ENCODE measurements at places on chromosomes 7 and 10.

- no peak for DNase-seq
These were observed 189.2 kb upstream of the PODXL start for GRCh38 chr7:131745390-131746248.

GRCh38 chr10:69574571-69574978 is 1.4 kb upstream of the NEUROG3 start:
- DNase-seq: no peak

DNA sequence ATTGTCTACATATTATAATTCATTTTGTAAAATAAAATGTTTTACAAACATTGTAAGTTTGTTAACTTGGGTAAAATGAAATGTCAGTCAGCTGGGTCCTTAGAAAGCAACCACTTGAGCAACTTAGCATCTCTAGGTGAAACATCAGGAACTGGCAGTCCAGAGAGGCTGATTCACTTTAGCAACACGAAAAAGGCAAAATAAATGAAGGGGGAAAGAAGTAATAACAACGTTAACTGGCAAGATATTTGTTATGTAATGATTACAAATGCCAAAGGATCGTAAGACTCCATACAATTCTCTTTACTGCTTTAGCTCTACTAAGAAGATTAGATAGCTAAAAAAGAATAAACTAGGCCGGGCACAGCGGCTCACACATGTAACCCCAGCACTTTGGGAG is 5.0 kb downstream of the PDZD8 start:
- DNase-seq: no peak

GRCh38 chr7:129376076-129376777 is 58.0 kb upstream of the STRIP2 start:
- peak; percentile 40 for DNase-seq

GRCh38 chr10:48670978-48671913 is 13.4 kb upstream of the WDFY4 start:
- no peak for DNase-seq

DNA sequence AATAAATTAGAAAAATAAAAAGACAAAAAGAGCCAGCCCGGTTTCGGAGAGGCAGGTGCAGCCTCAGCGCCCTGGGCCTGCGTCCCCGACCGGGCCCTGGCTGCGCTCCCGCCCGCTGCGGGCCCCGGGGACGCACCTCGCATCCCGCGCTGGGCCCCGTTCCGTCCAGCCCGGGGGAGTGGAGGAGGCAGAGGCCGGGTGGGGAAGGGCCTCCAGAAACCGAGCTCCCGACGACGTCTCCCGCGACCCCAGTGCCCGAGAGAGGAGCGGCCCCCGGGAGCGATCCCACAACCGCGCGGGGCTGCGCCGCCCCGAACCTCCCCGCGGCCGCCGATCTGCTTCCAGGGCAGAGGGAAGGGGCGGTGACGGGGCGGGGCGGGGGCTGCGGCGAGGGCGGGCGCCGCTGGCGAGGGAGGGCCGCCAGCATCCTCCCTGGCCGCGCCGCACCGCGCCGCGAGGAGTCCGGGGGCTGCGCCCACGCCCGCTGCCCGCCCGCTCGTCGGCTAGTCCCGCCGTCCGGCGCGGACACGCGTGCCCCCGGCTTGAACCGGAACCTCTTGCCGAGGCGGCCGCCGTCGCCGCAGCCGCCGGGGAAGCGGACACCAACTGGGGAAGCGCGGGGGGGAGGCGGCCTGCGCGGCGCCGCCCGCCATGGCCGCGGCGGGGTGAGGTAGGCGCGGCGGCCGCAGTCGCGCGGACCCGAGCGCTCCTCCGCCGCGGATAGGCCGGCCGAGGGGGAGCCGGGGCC is at the start of gene CCNY:
CCNY (plus strand) TSS at position 426 of the 748 bp plus-strand sequence. CDS start 545 bp downstream, outside the sequence.
- DNase-seq: peak; percentile 75

DNA sequence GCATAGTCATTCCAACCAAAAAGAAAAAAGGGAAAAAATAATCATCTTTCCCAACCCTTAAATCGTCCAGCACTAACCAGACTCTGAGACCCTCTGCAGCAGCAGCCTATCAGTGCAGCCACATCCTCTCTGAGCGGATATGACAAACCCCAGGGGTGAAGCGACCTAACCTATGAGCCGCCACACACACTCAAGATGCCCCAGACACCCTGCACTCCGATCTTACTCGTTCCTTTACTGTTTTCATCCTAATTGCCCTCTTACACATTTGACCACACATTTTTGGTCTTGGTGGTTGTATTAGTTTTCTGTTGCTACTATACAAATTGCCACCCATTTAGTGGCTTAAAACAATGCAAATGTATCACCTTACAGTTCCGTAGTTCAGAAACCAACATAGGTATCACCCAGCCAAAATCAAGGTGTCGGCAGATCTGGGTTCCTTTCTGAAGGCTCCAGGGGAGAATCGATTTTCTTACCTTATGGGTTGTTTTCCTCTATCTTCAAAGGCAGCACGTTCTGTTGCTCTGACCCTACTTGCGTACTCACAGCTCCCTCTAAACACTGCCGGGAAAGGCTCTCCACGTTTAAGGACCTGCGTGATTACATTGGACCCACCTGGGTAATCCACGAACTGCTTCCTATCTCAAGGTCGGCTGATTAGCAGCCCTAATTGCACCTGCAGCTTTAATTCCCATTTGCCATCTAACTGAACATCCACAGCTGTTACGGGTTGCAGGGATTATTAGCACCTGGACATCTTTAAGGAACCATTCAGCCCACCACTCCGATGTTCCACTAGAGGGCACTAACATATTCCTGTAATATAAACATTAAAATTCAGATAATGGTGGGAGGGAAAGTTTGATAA is 37.3 kb upstream of the PRSS1 start:
- no peak for DNase-seq

DNA sequence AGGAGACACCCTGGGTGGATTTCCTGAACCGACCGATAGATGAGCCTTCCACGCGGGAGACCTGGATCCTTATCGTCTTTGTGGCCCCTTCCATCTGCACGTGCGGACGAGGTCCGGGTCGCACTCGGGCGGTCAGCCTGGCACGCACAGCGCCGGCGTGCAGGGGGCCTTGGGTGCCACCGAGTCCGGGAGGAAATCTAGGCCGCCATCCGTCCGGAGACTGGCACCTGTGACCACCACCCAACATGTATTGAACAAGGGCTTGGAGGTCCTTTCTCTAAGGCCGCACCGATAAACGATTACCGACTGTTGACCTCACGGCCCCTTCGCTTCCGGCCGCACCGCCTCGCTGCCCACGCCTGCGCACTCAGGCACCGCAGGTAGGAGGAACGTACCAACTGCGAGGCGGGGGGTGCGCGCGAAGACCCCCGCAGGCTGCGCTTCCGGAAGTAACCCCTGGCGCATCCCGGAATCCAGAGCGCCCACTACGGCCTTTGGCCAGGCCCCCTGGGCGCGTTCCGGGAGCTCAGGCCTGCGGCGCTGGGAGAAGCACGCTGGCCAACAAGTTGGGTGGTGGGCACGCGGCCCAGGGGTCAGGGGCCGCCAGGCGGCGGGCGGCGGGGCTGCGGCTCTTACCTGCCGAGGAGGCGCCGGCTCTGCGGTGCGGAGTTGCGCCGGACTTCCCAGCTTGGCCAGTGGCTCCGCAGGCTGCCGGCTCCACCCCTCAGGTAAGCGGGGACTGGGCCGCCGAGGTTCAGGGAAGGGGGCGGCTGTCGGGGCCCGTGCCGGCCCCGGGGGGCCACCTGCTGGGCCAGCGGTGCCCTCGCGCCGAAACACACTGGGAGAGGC is at the start of the genes ACTR3C and LRRC61:
ACTR3C (minus strand) TSS at position 713 of the 849 bp plus-strand sequence. CDS start 28,249 bp downstream, outside the sequence.
LRRC61 (plus strand) TSS at position 523 of the 849 bp plus-strand sequence. CDS start 13,507 bp downstream, outside the sequence.
- DNase-seq: peak; percentile 77

GRCh38 chr7:133071506-133071905 is 10.4 kb downstream of the CHCHD3 start:
- DNase-seq: no peak

- no peak for DNase-seq
These were observed 205.4 kb downstream of the FANK1 start for GRCh38 chr10:126101736-126102135.

DNA sequence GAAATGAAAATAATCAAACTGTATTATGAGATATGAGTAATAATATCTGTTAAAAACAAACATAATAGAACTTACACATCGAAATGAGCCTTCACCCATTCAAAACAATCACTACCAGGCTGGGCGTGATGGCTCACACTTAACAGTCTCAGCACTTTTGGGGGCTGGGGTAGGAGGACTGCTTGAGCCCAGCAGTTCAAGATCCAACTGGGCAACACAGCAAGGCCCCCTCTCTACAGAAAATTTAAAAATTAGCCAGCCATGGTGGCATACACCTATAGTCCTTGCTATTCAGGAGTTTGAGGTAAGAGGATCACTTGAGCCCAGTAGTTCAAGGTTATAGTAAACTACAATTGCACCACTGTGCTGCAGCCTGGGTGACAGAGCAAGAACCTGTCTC is 75.8 kb downstream of the NT5C2 start:
- DNase-seq: no peak

- no peak for DNase-seq
These were observed 995.3 kb upstream of the PHF14 start for GRCh38 chr7:9978106-9979064.

GRCh38 chr10:49168831-49169500 is 19.2 kb downstream of the TMEM273 start:
- no peak for DNase-seq

DNA sequence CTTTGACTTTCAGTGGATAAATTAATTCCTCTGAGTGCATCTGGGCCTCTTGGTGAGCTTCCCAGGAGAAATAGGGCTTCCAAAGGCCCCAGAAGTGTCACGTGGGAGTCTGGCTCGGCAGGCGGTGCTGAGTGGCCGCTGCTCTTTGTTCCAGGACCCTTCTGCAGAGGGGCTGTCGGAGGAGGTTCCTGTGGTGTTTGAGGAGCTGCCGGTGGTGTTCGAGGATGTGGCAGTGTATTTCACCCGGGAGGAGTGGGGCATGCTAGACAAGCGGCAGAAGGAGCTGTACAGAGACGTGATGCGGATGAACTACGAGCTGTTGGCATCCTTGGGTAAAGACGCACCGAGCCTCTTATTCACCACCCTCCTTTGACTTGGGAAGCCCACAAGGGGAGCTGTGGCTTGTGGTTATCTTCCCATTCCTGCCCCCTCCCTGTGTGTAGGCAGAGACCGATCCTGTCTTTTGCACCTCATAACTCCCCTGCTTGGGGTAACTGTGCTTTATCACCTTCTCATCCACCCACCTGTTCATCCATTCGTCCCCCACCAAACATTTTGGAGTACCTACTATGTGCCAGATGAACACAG is 11.9 kb downstream of the ZNF862 start:
- DNase-seq: no peak

- no peak for DNase-seq
These were observed 22.3 kb upstream of the CAMK1D start for GRCh38 chr10:12327074-12327473.

- DNase-seq: no peak
These were observed 77.1 kb downstream of the GSAP start for GRCh38 chr7:77338883-77339629.

DNA sequence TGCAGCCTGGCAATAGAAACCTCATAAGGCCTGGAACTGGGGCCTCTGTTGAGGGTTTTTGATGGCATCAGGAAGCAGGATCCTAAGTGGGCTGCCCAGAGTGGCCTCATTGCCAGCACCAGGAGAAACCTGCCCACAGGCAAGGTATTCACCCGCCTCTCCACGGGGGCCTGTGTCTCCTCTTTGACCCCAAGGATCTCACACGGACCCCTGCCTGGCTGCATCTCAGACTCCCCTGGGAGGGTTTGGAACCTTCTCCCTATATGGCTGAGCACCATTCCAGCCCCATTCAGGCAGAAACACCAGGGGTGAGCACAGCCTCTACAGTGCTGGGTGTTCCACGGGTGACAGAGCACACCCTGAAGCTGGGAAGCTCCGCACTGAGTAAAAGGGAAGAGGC is 14.6 kb upstream of the C10orf71 start:
- DNase-seq: no peak

DNA sequence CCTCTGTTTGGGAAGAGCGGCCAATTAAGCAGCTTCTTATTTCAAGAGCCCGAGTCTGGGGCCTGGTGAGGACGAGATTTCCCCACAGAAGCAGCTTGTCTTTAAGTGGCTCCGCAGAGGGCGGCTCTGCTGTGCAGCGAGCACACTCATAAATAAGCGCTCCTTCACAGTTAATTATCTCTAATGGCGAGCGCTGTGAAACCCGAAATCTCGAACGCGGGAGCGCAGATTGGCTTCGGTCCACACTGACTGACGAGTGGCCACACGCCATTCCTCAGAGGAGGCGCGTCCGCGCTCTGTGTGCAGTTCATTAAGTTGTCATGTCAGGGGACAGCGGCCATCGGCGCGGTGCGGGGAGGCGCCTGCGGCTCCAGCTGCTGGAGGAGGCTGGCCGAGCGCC is 560.9 kb downstream of the DNAJB6 start:
- DNase-seq: no peak

DNA sequence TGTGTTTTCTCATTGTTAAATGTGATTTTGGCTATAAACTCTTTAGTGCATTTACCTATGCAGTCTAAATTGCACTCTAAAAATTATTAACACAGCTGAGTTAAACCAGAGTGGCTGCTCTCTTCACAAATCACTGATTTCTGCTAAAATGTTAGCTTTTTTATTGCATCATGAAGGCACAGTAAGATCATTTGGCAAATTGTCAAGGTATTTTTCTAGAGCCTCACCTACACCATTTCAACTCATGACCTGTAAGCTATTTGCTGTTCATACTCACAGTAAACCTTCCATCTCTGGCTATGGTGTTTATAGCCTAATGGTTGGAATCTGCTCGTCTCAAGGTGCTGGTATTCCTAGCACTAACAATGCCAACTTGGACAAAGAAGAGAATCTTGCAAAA is 25.7 kb downstream of the NDUFB2 start:
- DNase-seq: no peak

GRCh38 chr7:76314042-76314721 is 11.7 kb downstream of the HSPB1 start:
- peak; percentile 99 for DNase-seq

GRCh38 chr7:2608921-2609411 is 22.8 kb upstream of the TTYH3 start:
- DNase-seq: no peak

DNA sequence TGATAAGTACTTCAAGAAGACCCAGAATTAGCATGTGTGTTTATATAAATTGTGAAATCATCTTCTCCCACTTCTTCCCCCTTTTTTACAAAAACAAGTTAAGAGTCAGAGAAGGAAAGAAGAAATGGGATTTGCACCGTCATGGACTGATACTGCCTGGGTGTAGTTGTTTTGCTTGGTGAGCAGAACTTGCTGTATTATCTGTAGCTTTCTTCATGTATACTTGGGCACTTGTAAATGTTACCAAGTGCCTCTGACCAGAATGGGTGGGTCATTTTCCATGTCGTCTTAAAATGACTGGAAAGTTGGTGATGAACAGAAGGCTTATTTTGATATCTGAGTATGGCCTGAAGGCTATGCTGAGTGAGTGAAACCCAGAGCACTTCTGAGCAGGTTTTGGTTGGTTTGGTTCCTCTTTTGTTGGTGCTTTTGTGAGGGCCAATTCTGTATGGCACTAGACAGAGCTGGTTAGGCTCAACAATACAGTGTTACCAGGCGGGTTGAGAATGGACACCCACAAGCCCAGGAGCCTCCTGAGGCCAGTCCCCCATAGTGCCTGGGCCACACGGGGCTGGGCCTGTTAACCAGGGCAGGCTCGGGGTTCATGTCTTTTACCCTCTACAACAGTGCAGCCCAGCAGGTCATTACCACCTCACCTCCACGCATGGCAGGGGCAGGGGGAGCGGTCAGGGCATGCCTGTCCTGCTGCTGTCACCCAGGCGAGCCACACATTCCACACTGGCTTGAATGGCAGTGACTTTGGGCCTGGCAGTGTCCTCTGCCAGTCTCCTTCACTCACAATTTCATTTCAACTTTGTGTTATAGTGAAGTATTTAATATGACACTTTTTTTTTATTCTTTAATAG is 115.1 kb downstream of the CCNY start:
- no peak for DNase-seq

All from activated CD4-positive, CD25-positive, alpha-beta regulatory T cell treated with anti-CD3 and anti-CD28 coated beads, Interleukin-2, amount 50 U/mL, for 72 hours (primary cell).